T-helper 17 cell (primary cell): ENCODE measurements at places on chromosomes 12 and 14.

GRCh38 chr12:78278706-78279190 lies 448.1 kb downstream of the NAV3 start:
- DNase-seq = no peak

- no peak for DNase-seq
Observed at GRCh38 chr12:92442782-92443181, 260.0 kb upstream of the PLEKHG7 start.

GRCh38 chr12:114666746-114667668 lies 17.0 kb downstream of the TBX3 start:
- no peak for DNase-seq

DNA sequence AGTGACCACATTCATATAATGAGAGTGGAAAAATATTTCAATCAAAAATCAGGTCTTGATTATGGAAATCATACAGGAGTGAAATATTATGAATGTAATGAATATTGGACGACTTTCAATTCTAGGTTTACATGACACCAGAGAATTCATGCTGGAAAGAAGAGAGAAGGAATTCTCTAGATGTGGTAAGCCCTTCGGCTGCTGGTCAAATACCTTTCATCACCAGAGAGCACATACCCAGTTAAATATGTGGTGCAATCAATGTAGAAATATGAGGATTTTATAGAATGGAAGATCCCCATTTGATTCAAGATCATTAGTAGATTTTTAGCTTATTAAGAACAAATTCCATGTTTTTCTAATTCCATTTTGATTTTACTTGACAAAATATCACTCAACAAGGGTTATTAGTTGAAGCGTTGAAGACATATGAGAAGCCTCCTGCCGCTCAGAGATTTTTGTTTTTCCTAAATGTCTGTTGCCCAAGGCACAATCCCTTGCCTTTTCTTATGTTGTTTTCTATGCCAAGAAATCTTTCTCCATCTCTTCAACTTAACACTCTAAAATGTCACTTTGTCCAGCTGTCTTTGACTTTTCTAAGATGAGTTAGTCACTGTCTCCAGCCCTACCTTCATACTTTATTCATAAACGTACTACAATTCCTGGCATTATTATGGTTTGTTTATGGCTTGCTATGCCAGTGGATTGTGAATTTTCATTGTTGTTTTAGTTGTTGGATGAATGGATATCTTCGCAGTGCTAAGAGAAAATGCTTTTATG lies 72.8 kb upstream of the ZDHHC17 start:
- DNase-seq = no peak

- DNase-seq = no peak
Observed at GRCh38 chr12:92259291-92259690, 113.6 kb upstream of the BTG1 start.

- no peak for DNase-seq
Observed at GRCh38 chr12:62888454-62889110, 46.4 kb downstream of the PPM1H start.

GRCh38 chr12:47941871-47942613 lies 21.4 kb upstream of the TMEM106C start:
- no peak for DNase-seq

DNA sequence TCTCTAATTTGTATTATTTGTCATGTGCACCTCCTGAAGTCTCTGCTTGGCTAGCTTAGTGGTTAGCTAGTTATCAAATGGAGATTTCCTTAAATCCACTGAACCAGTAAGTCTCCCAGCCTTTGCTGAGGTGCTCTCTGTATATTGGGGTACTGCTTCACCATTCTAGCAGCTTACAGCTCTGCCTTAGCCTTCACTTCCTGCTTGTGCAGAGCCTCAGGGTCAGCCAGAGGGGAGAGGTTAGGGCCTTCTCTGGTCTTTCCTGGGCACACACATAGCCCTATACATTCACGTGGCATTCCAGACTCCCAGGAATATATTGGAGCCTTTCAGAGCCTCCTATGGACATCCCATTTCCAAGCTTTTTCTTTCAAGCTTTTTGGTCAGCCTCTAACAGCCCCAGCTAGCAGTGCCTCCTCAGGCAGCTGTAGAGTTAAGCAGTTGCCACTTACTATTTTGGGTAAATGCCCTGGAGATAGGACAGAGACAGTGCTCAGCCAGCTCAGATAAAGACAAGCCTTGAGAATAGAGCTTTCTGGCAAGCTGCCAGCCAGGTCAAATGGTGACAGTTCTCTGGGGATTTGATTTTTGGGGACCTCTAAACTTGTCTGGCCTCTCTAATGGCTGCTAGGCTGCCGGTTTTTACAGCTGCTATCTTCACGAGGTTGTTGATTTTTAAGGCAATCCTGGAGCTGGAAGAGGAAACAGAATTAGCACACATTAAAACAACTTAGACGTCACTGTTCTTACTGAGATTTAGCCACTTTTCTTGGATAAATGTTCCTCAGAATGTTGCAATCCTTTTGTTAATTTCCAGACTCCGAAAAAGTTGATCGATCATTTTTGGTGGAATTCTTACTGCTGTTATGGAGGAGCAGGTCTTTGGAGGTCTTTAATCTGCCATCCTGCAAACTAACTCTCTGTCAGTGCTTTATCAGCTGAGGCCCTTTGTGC lies 32.9 kb downstream of the FBXW8 start:
- DNase-seq = no peak

- no peak for DNase-seq
Observed at GRCh38 chr14:76984787-76985375, 43.6 kb downstream of the IRF2BPL start.

DNA sequence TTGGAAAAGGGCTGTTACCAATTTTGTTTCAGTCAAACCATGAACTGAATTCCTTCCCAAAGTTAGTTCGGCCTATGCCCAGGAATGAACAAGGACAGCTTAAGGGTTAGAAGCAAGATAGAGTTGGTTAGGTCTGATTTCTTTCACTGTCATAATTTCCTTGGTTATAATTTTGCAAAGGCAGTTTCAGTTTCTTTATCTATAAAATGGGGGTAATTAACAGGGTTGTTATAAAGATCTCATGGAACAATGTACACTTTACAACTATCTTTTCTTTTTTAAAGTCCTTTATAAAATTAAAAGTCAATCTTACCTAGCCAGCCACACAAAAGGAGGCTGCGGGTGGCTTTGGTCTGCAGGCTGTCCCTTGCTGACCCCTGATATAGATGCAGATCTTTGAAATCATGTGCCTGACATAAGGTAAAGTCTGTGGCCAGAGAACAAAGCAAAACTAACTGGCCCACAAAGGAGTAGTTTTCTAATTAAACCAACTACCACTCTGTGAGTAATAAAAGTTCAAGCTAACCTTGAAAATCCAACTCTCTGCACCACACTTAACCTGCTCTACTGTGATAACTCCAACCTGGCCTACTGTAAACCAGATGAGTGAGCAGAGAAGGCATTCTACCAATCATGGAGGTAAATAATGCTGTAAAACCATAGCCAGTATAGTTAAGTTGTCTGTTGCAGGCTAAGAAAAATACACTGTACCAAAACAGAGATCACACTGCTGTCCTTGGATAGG lies 49.5 kb downstream of the SLC38A1 start:
- no peak for DNase-seq

- no peak for DNase-seq
Observed at GRCh38 chr12:74914378-74914777, 295.3 kb downstream of the KCNC2 start.

DNA sequence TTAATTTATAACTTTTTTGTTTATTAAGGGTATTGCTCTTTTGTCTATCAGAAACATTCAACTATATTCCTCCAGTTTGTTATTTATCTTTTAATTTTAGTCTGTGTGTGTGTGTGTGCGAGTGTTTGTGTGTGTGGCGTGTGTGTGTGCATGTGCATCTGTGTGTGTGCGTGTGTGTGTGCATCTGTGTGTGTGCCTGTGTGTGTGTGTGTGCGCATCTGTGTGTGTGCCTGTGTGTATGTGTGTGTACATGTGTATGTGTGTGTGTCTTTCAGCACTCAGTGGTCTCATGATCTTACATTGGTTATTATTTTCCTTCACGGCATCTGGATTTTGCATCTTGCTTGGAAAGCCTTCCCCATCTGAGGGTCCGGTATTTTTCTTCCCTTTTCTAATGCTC lies 281.1 kb upstream of the RTL1 start:
- DNase-seq = no peak

DNA sequence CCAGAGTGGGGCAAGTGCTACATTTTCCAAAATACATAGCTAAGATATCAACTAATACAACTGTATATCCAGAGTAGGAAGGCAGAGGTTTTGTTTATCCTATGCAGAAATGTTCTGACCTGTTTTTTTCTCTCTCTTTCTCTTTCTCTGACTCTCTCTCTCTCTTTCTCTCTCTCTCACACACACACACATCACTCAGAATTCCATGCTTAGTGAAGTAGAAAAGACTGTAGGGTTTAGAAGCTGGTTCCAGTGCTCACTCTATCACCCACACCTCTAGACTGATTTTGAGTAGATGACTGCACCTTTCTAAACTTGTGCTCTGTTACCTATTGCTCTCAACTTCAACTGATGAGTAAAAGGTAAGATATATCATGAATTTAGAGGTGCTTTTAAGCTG lies 356.7 kb downstream of the LRIG3 start:
- no peak for DNase-seq
